ENCODE measurements at places on chromosomes 1 and 21.
A peak's percentile ranks its signal among the peaks of the same experiment; 100 is the strongest.

GRCh38 chr1:230248889-230249270 is 177.3 kb downstream of the PGBD5 start:
- DNase-seq, result no peak

DNA sequence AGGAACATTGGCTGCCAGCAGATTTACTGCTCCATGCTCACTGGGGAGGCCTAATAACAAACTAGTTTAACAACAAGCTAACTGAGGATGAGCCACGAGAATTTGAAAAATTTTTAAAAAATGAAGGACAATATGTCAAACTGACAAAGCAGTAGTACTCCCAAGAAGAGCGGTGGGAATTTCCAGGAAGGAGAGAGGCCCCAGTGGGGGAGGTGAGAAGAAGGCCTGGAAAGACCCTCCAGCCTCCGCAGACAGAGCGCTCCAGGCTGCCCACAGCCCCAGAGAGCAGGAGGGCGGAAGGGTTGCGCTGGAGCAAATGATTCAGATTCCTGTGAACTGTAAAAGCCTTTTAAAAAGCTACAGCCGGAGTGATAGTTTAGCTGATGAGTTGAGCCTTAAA is 78.5 kb downstream of the SIPA1L2 start:
- DNase-seq, result no peak

GRCh38 chr21:28916150-28916893 is 76.4 kb downstream of the LTN1 start:
- DNase-seq, result no peak

DNA sequence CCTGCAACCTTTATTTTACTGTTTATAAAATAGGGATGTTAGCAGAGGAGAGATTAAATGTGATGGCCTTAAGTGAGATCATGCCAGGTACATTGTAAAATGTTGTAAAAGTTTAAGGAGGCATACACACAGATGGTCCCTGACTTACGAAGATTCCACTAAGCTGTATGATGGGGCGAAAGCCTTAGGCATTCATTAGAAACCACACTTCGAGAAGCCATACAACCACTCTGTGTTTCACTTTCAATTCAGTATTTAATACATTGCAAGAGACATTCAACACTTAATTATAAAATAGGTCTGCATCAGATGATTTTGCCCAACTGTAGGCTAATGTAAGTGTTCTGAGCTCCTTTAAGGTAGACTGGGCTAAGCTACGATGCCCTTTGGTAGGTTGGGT is 3.7 kb downstream of the SMPDL3B start:
- DNase-seq, result no peak

DNA sequence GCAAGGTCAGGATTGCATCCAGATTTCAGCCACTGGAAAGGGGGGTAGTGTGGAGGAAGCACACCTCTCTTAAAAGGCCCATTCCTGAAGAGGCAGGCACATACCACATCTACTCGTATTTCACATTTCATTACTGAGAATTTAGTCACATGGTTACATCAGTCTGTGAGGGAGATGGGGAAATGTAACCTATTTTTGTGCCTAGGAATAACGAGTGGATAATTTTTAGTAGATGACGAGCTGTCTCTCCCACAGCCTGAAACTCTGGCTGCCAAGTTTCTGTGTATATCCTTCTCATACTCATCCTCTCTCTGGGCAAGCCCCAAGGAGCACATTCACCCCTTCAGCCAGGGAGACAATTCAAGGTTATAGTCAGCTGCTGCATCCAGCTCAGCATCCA is 10.3 kb upstream of the C21orf91 start:
- no peak for DNase-seq

DNA sequence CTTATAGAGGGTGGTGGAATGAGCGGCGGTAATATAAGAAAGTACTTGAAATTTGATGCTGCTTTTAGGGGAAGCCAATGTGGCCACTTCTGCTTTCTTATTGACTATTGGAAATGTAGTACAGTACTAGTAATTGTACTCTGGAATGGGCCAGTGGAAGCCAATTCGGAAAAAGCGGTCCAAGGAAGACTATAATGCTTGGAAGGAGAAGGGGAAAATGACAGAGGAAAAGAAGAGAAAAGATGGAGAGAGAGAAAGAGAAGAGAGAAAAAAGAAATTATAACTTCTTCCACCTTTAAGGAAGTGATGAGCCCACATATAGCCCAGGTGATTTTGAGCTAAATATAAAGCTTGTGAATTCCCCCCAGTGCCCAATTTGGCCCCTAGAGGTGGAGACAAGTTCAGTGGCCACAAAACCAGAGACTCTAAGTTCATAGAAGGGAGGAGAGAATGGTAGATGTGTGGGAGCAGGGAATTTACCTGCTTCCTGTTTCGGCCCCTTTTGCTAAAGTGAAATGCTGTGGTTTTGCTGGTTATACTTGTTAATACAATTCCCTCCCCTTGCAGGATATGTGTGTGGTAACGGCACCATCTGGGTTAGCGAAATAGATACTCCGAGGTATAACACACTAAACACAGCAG is 35.7 kb upstream of the DUSP10 start:
- no peak for DNase-seq

- no peak for DNase-seq
These were observed 38.8 kb downstream of the PLXNA2 start for GRCh38 chr1:208205216-208206013.

GRCh38 chr21:14687268-14687625 is 141.1 kb upstream of the SAMSN1 start:
- no peak for DNase-seq

DNA sequence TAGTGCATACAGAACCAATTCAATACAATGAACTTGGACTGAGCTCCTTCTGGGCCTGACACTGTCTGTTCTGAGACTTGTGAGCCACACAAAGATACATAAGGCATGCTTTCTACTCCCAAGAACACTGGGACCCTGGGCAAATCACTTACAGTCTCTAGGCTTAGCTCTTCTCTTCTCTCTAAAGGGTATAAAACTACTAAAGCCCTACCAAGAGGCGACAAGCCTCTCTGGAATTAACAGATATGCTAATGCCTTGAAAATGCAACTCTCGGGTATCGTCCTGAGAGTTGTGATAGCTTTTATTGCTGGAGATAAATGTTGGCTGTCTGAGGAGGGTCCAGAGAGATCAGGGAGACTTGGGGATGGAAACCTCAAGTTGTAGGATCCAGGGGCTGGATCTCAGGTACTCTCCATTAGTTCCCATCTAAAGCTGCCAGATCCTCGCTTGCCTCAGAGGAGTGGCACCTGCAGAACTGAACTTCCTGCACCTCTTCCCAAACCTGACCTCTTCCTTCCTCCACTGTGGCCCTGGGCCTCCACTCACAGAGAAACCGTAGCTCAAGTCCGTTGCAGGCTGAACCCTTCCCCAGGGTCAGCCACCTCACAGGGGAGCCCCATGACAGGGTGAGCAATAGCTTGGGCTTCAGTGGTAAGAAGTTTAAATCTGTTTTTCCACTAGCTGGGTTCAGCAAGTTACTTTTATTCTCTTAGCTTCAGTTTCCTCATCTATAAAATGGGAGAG is 11.5 kb upstream of the CFAP45 start:
- DNase-seq, result no peak

DNA sequence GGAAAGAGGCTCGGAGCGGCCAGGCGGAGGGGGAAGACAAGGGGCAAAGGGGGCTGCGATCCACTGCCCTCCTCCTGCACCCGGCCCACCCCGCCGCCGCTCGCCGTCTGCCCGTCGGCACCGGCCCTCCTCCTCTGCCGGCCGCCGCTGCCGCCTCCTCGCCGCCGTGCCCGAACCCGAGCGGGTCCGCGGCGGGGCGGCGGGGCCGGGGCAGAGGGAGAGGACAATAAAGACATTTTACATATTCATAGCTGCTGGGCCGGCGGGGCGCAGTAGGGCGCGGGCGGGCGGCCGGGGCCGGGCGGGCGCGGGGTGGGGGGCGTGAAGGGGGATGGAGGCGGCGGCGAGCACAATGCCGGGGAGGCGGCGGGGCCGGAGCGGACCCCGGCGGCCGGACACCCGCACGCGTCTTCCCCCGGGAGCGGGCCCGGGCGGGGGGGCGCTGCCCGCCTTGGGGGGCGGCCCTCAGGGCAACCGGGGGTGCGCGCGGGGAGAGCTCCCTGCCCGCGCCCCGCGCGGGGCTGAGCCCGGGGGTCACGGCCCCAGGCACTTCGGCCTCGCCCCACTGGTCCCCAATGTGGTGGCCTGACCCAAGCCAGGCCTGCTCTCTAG is 546 bp downstream of the POU2F1 start:
- peak; percentile 31 for DNase-seq

- no peak for DNase-seq
These were observed 4.5 kb upstream of the COP1 start for GRCh38 chr1:176211396-176212165.

DNA sequence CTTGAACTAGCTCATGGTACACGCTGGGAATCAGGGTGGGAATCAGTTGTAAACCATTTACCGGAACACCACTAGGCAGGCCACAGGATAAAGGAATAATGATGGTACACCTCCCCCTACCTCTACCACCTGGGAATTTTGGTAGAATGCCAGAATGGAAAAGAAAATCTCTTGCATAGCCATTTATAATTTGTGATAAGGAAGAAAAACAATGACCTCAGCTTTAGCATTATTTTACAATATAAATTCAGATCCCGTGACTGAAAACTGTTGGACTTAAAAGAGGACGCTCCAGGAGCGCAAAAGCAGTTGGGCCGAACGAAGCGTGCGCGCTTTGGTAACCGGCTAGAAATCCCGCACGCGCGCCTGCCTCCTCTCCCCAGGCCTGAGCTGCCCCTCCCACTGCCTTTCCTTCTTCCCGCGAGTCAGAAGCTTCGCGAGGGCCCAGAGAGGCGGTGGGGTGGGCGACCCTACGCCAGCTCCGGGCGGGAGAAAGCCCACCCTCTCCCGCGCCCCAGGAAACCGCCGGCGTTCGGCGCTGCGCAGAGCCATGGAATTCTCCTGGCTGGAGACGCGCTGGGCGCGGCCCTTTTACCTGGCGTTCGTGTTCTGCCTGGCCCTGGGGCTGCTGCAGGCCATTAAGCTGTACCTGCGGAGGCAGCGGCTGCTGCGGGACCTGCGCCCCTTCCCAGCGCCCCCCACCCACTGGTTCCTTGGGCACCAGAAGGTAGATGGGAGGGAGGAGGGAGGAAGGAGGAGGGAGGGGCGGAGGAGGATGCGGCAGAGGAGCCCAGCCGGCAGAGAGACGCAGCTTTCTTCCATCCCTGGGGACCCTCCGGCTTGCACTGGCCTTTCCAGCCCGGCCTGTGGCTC is at the start of gene CYP4X1:
TSS of gene CYP4X1 (plus strand) at position 402 of the 873 bp plus-strand sequence. CDS start at position 551, 149 bp downstream.
- no peak for DNase-seq

DNA sequence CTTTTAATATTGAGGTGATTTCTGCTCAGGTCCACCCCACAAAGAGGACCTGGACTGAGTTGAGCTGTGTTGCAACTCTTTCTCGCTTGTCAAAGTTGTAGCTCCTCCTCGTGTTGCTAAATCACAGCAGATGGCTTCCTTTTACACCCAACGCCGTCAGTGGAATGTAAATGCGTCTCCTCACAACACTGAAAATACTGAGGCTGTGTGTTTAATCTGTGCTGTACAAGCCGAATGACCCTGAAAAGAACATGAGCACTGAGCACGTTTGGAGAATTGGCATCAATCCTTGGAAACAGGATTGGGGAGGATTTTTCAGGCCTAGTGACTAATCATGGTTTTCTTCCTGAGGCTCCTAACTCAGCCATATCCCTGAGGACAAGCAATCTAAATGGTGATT is 196.0 kb downstream of the CRB1 start:
- no peak for DNase-seq

DNA sequence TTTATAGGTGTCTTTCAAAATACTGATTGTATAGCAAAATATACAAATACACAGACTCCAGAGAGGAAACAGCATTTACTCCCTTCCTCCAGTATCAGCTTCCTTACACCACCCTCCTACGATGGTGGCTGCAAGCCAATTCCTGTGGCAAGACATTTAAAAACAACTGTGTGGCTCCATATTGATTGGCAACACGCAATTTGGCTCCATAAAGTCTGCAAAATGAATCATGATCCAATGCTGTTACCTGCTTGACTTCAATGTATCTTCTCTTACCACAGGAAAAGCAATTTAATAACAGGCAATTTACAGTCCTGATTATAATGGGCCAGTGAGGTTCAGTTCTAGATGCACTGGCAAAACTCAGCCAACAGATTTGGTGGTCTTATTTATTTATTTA is 19.7 kb upstream of the ATP6V1G3 start:
- no peak for DNase-seq

DNA sequence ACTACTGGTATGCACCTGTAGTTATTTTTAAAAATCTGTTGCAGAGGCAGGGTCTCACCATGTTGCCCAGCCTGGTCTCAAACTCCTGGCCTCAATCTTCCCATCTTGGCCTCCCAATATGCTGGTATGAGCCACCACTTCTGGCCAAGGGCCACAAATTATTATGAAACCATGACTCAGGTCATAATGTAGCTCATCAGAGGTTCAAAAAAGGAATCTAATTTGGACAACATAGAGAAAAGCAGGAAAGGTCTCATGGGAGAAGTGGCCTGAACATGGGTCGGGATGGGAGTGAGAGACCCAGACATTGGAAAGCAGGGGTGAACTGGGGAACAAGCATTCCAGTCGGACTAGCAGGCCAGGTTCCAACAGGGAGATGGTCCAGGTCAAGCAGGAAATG is 45.2 kb upstream of the C1orf198 start:
- DNase-seq, result no peak

DNA sequence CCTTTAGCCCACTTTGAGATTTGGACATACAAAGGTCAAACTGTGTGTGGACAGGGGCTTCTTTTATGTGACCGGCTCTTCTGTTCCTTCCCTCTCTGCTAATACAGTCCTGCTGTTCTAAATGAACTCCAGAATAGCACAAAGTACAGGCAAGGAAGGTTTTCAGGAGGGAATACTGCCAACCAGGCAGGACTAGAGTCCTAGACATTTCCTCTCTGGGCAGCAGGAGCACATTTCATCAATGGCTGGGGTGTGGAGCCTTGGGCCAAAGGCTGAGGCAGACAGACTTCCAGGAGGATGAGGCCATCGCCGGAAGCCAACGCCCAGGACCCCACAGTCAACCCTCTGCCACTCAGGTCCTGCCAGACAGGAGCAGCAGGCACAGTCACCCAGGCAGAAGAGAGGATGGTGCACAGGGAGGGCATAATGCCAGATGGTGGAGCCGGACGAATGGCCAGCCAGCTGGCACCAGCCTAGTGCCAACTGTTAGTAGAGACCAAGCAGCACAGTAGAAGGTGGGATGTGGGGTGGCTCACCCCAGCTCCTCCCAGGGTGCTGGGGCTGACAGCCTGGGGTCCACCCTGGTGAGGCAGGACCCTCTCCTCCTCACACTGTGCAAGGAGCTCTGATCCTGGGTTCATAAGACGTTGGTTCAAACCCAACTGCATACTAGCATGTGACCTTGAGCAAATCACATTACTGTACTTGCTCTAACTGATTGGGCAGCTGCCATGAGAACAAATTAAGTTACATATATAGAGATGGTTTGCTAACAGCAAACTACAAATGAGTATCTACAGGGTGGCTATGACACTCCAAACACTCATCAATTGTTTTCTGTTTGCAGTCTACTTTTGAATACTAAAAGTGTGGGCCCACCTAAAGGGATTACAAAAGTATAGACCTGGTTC is 410.7 kb downstream of the SIPA1L2 start:
- peak; percentile 1 for DNase-seq

GRCh38 chr21:36626791-36627190 is 72.1 kb upstream of the SIM2 start:
- no peak for DNase-seq

Data from C1 segment of cervical spinal cord (tissue), 14 donors.